ENCODE measurements at places on chromosomes 16 and 17. TPM values are rescaled to one million over a fixed set of nuclear protein-coding genes. Genes with fewer than 3 reads are reported as not detected.

- H3K4me3 ChIP-seq: no peak overlapping the region
- H3K4me1 ChIP-seq: peaks cover 26% of the 10 kb centered on the region
- H3K36me3 ChIP-seq: no peaks in the 10 kb centered on the region
- H3K27ac ChIP-seq: no peak overlapping the region
- DNase-seq: no peak
These were observed 5.2 kb downstream of the FLCN start for GRCh38 chr17:17231621-17232302.

- peak overlapping the region; percentile 86 for H3K4me3 ChIP-seq
- H3K27me3 ChIP-seq: no peaks in the 10 kb centered on the region
- H3K4me1 ChIP-seq: peaks cover 21% of the 10 kb centered on the region
- no peak for DNase-seq
- H3K36me3 ChIP-seq: peaks cover 14% of the 10 kb centered on the region
These were observed 855 bp downstream of the TUFM start for GRCh38 chr16:28845293-28845692.

Gene HAP1
- 1.3 TPM for total RNA-seq

Gene TBKBP1
- 13.2 TPM for total RNA-seq

GRCh38 chr17:41064301-41064700 lies 1.4 kb downstream of the KRTAP2-4 start:
- no peak for DNase-seq
- no peaks in the 10 kb centered on the region for H3K4me1 ChIP-seq
- no peaks in the 10 kb centered on the region for H3K27me3 ChIP-seq
- no peak overlapping the region for H3K27ac ChIP-seq

- no peak for DNase-seq
- H3K27ac ChIP-seq: no peak overlapping the region
- no peaks in the 10 kb centered on the region for H3K36me3 ChIP-seq
- no peak overlapping the region for H3K4me3 ChIP-seq
These were observed 119.1 kb downstream of the SDK2 start for GRCh38 chr17:73524941-73525679.

Gene PSMD12
- 12.2 TPM for total RNA-seq

Gene MT1E
- total RNA-seq: 679 TPM

DNA sequence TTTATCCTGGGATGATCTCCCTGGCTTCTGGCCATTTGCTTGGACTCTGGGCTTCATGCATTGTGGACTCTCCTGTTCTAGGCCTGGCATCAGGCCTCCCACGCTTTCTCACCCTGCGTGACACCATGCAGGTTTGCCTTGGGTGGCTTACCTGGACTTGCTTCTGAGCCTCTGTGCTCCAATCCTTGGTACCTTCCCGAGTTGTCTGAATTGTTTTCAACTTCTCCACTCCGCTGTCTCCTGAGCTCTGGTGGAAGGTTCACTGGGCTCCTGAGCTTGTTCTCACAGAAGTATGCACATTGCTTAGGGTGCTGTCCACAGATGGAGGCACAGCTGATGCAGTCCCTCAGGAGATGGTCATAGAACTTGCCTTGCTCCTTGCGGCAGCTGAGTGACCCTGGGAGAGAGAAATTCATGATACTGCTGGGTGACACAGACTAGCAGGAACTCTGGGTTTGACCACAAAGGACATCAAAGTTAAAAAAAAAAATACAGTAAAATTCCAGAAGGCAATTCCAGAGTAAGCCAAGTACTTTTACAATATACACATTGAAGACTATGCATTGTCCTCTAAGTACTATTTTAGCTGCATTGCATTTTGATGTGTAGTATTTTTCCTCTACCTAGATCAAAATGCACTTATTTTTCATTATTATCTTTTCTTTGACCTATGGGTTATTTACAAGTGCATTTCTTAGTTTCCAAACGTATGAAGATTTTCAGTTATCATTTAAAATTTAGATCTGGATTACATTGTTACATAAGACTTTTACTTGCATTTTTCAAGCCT lies 23.1 kb downstream of the TNFRSF13B start:
- H3K36me3 ChIP-seq: no peaks in the 10 kb centered on the region
- H3K4me3 ChIP-seq: no peak overlapping the region
- peaks cover 9% of the 10 kb centered on the region for H3K4me1 ChIP-seq

DNA sequence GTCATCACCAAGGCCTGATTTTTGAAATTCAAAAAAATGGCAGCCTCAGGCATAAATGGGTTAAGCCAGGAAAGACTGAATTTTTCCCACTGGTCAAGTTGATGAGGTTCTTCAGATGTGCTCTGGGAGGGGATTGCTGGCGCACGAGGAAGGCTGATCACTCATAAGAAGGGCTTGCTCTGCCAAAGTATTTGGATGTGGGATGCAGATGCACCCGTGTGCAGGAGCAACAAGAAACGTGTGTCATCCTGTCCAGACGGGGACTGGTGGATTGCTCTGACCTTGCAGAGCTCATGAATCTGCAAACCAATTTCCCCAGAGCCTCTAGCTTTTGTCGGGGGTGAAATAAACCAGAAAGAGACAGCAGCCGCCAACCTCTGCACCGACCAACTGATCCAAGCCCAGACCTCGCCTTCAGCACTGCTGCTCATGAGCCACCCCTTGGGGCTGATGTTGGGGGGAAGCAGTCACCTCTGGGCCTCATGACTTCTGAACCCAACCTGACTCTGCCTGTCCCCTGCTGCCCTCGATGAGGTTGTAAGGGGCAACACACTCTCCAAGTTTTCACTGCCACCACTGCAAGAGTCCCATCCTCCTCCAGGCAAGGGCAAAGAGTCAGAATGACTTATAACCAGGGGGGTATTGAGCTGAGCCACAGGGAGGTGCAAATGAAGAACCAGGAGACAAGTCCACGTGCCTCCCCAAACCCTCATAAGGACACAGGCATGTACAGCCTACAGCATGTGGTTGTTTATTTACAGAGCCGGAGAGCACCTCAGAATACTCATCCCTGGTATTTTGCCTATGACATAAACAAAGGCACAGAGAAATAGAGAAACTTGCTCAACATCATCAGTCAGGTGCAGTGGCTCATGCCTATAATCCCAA lies 452.0 kb downstream of the SOX9 start:
- H3K27me3 ChIP-seq: no peaks in the 10 kb centered on the region
- no peak overlapping the region for H3K4me3 ChIP-seq
- DNase-seq: no peak
- H3K4me1 ChIP-seq: peaks cover 46% of the 10 kb centered on the region
- H3K36me3 ChIP-seq: no peaks in the 10 kb centered on the region

Gene TRPV3
- total RNA-seq: not detected

DNA sequence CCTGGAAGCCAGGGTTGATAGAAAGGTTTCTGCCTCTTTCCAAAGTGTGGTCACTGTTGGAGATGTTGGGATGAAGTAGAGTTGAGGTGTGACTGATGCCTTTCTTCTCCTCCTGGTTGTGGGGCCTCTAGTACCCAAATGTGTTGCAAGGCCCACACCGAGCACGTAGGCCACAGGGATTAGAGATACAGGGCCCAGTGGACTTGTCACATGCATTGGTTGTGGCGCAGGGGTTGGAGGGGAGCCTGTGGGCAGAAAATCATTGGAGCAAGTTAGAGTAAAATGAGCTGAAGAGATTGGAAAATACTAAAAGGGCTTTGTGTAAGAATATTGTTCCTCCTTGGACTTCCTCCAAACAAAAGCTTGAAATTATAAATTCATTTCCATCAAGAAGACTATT lies 4.6 kb downstream of the KRT33A start:
- H3K36me3 ChIP-seq: no peaks in the 10 kb centered on the region
- no peak overlapping the region for H3K4me3 ChIP-seq
- no peaks in the 10 kb centered on the region for H3K27me3 ChIP-seq
- no peak overlapping the region for H3K27ac ChIP-seq

DNA sequence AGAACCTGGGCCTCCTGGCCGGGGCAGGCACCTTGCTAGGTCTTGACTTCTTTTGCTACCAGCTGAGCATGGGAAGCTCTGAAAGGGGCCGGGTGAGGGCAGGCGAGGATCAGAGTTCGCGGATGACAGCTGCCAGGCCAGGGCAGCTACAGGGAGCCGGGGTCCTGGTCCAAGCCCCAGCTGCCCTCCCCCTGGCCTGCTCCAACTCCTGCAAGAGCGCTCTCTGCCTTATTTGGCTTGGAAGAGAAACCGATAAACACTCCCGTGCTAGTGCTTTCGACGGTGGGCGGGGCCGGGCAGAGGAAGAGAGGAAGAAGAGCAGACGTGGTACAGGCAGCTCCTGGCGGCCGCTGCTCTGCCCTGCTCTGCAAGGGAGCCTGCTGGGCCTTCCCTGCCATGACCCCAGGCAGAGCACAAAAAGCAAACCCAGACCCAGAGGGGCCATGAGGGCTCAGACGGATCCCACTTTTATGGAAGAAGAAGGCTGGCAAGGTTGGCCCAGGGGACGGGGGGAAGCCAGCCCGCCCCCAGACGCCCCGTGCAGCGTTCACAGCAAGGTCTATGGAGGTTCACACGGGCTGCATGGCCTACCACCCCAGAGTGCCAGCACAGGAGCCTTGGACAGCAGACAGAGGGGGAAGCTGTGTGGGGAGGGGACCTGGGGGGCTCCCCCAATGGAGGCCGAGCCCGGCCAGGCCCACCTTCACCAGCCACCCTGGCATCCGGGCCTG lies 25.6 kb downstream of the PIEZO1 start:
- no peak for DNase-seq
- no peak overlapping the region for H3K4me3 ChIP-seq
- no peaks in the 10 kb centered on the region for H3K36me3 ChIP-seq

DNA sequence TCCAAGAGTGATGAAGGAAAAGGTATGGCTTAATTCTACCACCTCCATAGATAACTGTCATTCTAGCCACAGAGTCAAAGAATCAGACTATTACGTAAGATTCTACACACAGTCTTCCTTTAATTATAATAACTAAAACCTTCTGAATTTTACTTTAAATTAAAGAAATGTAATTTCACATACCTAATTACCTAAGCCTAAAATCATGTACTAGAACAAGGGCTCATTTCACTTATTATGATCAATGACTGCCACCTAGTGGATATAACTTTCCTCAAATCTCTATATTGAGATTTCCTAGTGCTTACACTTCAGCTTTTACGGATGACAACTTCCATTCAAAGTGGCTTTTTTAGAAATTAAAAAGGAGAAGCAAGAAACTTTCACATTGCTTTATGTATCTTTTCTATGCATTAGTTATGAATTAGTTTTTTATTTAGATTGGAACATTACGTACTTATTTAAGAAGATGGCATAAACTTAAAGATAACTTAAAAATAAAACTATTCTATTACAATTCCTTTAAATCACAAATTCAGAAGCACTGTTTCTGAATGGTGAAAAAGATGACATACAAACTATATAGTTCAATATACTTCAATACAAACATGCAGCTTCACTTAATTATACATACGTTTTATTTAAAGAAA lies 18.2 kb upstream of the ABCA10 start:
- no peaks in the 10 kb centered on the region for H3K4me1 ChIP-seq
- no peaks in the 10 kb centered on the region for H3K36me3 ChIP-seq
- no peaks in the 10 kb centered on the region for H3K27me3 ChIP-seq
- H3K4me3 ChIP-seq: no peak overlapping the region
- no peak overlapping the region for H3K27ac ChIP-seq
